Stomach (tissue), 19 donors: ENCODE measurements at places on chromosomes 6 and 20. TPM values are rescaled to one million over a fixed set of nuclear protein-coding genes. Genes with fewer than 3 reads are reported as not detected.

GRCh38 chr20:53829255-53829723, 235.7 kb upstream of the ZNF217 start:
- no peak overlapping the region for H3K4me3 ChIP-seq
- no peaks in the 10 kb centered on the region for H3K27me3 ChIP-seq
- H3K27ac ChIP-seq, result peak overlapping the region; percentile 79
- H3K36me3 ChIP-seq, result no peaks in the 10 kb centered on the region
- DNase-seq, result peak; percentile 49
- H3K4me1 ChIP-seq, result peaks cover 13% of the 10 kb centered on the region

NKAIN4 gene
- total RNA-seq, result not detected

DNA sequence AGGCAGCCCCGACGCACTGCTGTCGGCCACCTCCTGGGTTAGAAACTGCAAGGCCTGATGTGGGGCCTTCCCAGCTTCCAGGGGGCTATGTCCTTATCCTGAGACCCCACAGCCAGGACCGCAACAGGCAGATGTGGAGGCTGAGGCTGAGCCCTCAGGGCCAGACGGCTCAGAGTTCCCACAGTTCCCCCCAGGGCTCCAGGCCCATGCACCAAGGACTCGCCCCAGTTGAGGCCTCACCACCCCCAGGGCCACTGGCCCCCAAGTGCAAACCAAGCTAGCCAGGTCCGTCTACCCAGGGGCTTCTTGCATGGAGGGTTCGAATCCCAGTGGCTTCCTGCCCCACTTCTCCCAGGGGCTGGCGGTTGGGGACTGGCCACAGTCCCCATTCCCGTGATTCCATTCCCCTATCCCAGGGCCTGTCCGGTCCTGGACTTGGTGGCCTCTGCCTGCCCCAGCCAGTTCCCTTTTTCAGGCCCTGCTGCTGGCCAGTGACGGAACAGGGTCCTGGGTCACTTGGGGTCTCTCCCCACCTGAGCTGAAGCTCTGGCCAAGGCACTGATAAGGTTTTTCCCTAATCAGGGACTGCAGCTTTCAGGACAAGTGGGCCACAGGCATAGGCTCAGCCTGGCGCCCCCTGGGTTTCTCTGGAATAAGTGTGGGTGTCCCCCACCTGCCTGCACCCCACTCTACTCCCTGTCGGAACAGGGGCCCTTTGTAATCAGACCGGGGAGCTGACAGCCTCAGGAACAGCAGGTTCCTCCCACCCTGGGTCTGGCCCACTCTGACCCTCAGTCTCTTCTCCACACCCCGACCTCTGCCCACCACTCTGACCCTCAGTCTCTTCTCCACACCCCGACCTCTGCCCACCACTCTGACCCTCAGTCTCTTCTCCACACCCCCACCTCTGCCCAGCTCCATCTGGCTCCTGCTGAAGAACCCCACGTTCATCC, 22.0 kb downstream of the SLCO4A1 start:
- H3K36me3 ChIP-seq, result no peaks in the 10 kb centered on the region
- no peaks in the 10 kb centered on the region for H3K27me3 ChIP-seq
- H3K4me3 ChIP-seq, result no peak overlapping the region
- H3K27ac ChIP-seq, result no peak overlapping the region
- peaks cover 17% of the 10 kb centered on the region for H3K4me1 ChIP-seq

RAET1L gene
- not detected for total RNA-seq

GRCh38 chr6:117444600-117444999, 18.9 kb upstream of the ROS1 start:
- H3K27ac ChIP-seq, result no peak overlapping the region
- no peak overlapping the region for H3K4me3 ChIP-seq
- H3K4me1 ChIP-seq, result peaks cover 10% of the 10 kb centered on the region
- no peak for DNase-seq

WFDC2 gene
- 2.6 TPM for total RNA-seq

CRISP2 gene
- not detected for total RNA-seq

DNA sequence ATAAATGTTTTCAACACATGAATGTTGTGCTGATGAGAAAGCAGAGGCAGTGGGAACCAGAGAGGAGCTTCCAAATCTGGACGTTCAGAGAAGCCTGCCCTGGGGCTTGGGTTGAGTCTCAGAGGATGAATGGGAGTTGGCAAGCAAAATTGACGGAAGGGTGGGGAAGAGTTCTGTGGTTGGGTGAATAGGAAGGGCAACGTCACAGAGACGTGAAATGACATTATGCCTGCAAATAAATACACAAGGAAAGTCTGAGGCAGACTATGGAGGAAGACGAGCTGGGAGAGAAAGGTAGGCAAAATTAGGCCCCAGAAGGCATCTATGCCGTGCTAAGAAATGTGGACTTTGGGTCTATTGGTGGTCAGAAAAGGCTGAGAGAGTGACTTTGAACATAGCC, 25.2 kb upstream of the SGK1 start:
- no peak overlapping the region for H3K4me3 ChIP-seq
- H3K4me1 ChIP-seq, result no peaks in the 10 kb centered on the region
- no peak overlapping the region for H3K27ac ChIP-seq
- H3K27me3 ChIP-seq, result no peaks in the 10 kb centered on the region
- no peaks in the 10 kb centered on the region for H3K36me3 ChIP-seq
- no peak for DNase-seq

GRCh38 chr20:22775671-22776139, 191.3 kb upstream of the FOXA2 start:
- H3K36me3 ChIP-seq, result no peaks in the 10 kb centered on the region
- H3K27me3 ChIP-seq, result no peaks in the 10 kb centered on the region
- H3K4me3 ChIP-seq, result no peak overlapping the region
- no peak for DNase-seq

GRCh38 chr6:43311666-43312065, 3.0 kb upstream of the CRIP3 start:
- no peak overlapping the region for H3K27ac ChIP-seq
- H3K4me1 ChIP-seq, result peaks cover 14% of the 10 kb centered on the region
- no peak for DNase-seq
- H3K4me3 ChIP-seq, result no peak overlapping the region
- H3K36me3 ChIP-seq, result no peaks in the 10 kb centered on the region

DNA sequence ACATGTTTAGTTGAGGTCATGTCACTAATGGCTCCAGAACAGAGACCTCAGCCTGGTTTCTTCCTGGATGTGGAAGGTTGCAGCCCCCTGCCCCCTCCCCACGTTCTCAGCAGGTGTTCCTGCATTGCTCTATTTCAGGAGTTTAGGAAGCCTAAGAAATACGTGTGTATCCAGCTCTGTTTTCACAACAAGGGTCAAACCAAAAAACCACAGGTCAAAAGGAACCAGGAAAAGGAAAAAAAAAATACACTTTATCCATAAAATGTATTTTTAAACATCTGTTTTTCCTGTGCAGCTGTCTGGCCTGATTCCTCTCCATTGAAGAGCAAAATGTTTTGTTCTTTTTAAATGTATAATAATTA, 107.9 kb upstream of the PLEKHG1 start:
- no peaks in the 10 kb centered on the region for H3K4me1 ChIP-seq
- DNase-seq, result no peak
- H3K27me3 ChIP-seq, result no peaks in the 10 kb centered on the region
- H3K27ac ChIP-seq, result no peak overlapping the region

- no peaks in the 10 kb centered on the region for H3K27me3 ChIP-seq
- peaks cover 76% of the 10 kb centered on the region for H3K36me3 ChIP-seq
- DNase-seq, result no peak
- no peaks in the 10 kb centered on the region for H3K4me1 ChIP-seq
These were observed 24.3 kb downstream of the HSF2 start for GRCh38 chr6:122423734-122424133.

- no peaks in the 10 kb centered on the region for H3K4me1 ChIP-seq
- H3K4me3 ChIP-seq, result no peak overlapping the region
- no peaks in the 10 kb centered on the region for H3K27me3 ChIP-seq
- H3K27ac ChIP-seq, result peak overlapping the region; percentile 81
- no peaks in the 10 kb centered on the region for H3K36me3 ChIP-seq
- DNase-seq, result peak; percentile 76
These were observed 198.6 kb downstream of the BACH2 start for GRCh38 chr6:90098001-90098531.

DNA sequence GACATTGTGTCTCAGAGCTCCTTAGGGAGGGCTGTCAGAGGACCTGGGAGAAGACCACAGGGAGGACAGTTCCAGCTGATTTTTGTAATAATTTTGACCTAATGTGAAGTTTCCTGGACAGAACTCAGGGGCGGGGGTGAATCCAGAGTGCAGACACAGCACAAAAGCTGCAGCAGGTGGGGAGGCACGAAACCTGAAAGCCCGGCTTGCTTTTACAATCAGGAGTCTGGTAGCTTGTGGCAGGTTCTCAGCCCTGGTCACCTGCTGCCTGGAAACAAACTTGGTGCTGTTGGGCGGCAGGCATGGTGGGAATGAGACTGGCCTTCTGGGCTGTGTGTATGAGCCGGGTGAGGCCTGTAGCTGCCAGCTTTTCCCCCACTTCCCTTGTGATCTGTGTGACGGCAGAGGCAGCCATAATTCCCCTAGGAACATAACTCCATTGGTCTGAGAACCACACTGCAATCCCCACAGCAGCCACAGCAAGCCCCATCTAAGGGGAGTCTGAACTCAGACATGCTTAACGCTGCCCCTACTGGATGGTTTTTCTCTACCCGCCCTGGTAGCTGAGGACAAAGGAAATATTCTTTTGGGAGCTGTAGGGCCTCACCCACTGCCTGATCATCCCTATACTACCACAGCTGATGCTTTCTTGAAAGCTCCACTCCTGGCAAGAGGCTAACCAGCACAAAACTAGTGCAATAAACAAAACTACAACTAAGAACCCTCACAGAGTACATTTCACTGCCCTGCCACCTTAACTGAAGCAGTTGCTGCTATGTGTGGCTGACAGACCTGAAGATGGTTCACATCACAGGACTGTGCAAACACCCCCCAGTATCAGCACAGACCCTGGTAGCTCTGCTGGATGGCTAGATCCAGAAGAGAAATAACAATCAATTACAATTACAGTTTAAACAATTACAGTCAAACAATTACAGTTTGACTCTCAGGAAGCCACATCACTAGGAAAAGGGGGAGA, 1055.1 kb upstream of the GJE1 start:
- no peak overlapping the region for H3K4me3 ChIP-seq
- no peak overlapping the region for H3K27ac ChIP-seq
- no peaks in the 10 kb centered on the region for H3K4me1 ChIP-seq
- no peaks in the 10 kb centered on the region for H3K27me3 ChIP-seq

WASF1 gene
- total RNA-seq, result 0.58 TPM

ZNF831 gene
- 1.2 TPM for total RNA-seq

JPH2 gene
- total RNA-seq, result 12.8 TPM
